Activated CD8-positive, alpha-beta T cell treated with anti-CD3 and anti-CD28 coated beads, Interleukin-2, amount 10 ng/mL, durations not matched to agents 7 days and 5 days (primary cell): ENCODE measurements at places on chromosomes 13 and 19. TPM values are rescaled to one million over a fixed set of nuclear protein-coding genes. Genes with fewer than 3 reads are reported as not detected.

The CNN1 gene
- total RNA-seq = not detected

The CD209 gene
- not detected for total RNA-seq

DNA sequence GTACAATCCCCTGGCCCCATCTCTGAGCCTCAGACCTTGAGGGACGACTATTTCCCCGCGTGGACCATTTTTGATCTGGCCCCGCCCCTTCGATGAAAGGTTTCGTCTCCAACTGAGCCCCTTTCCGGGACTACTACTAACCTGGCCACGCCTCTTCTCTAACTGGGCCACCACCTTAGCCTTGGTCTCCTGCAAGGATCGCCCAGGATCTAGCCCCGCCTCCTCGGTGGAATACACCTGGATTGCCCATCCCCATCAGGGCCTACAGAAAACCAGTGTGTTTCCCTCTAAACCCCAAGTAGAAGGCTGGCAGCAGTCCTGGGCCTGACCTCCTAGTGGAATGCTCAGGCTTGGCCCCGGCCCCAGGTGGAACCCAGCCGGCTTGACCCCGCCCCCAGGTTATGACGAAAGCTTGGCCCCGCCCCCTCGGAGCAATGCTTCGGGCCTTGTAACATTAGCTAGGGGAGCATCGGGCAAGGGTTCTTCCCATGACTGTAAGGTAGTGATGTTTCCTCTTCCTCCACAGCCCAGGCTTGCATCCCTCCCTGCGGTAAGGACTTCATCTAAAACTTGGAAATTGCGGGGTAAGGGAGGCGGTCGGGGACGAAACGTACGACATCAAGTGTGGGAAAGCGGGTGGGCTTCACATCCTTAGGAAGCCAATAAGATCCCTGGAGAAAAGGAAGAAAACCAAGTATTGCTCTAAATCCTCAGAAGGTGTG lies 9.1 kb downstream of the SPACA6 start:
- peak; percentile 41 for DNase-seq

DNA sequence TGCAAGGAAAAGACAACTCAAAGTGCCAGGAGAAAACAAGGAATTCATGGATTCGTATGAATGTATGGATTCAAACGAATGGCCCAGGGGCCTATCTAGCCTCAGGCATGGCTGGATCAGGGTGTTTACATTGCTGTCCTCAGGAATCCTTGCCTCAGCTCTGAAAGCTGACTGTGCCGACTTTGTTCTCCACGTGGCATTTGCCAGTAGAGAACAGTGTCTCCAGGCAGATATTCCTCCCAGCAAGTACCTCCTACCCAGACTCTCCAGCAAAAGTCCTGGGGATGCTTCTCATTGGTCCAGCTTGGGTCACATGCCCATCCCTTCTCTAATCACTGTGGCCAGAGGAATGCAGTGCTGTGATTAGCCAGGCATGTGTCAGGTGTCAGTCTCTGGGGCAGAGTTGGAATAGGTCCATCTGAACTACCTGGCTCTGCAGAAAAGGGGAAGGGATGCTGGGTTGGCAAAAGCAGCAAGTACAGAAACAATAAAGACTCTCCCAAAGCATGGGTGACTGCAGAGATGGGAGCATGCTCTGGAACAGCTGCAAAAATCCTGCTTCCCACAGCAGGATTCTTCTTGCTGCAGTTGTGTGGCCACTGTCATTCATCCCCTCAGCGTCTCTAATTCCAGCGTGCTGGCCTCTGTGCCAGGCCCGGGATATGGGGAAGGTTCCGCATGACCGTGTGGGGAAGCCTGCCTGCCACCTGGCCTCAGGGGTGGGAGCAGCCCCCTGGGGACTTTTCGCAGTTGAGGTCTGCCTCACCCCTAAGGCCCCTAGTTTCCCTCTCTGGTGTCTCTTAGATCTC lies 30.0 kb downstream of the CCNE1 start:
- no peak for DNase-seq

DNA sequence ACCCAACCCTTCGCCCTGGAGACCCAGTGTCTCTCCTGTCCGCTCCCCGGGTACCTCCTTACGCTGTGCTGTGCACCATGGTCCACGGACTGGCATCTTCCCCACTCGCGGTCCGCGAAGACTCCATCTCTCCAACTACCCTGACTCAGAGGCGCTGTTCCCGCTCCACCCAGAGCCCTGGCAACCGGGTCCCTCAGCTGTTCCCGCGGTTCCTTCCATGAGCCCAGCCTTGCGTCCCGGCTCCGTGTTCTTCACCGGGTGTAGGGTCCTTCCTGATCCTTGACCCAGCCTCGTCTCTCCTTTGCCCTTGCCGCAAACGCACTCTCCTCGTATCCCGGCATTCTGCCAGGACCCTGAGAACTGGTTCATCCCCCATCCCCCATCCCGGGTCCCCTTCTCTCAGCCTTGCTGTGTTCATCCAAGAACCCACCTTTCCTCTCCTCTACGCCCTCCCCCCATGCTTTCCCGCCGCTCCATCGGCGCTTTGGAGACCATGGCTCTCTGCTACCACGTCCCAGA lies 664 bp downstream of the ICAM5 start:
- DNase-seq = no peak

GRCh38 chr19:15438577-15438976 lies 11.2 kb downstream of the WIZ start:
- no peak for DNase-seq

GRCh38 chr19:33071887-33072286 lies 7.2 kb upstream of the RHPN2 start:
- no peak for DNase-seq

- DNase-seq = no peak
These were observed 24.8 kb upstream of the SLC1A5 start for GRCh38 chr19:46812977-46813838.

GRCh38 chr13:109667807-109668291 lies 118.5 kb downstream of the IRS2 start:
- no peak for DNase-seq
